Central memory CD4-positive, alpha-beta T cell (primary cell): ENCODE measurements at places on chromosomes 1 and 21.

DNA sequence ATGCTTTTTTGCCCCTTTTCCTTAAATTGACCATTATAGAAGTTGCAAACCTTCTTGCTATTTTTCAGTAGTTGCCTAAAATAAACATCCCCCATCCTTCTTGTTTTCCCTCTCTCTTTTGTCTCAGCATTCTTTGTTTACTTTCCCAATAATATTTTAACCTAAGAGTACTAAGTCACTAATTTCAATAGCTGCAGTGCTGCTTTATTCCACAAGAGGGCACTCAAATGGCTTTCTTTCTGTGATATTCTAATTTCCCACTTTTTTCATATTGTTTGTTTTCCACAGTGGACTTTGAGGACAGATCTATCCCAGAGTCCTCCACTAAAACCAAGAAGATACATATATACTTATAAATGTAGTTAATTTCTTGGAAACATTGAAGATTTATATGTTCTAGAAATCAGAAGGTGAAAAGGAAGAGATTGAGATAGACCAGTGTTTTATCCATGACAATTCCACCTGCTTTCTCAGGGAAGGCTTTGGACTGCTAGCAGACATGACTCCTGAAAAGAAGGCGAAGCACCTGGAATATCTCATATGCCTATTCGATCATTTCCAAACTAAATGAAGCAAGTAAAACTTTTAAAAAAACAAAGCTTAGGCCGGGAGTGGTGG is 104.8 kb upstream of the GRIK1 start:
- no peak for DNase-seq

GRCh38 chr1:100277866-100278265 is 11.8 kb downstream of the RTCA start:
- DNase-seq, result peak; percentile 31

DNA sequence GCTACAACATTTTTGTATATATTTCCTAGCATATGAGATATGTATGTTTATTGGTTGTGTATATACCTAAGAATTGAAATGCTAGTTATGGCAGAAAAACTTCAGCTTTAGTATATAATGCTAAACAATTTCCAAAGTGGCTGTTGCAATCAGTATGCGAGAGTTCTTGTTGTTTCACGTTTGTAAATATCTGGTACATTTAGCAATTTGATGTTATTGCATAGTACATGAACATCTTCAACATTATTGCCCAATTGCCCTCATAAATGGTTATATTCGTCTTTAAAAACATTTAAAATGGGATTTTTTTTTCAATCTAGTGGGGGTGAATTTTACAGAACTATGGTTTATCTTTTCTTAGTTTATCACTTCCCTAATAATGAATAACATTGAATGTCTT is 86.2 kb upstream of the HP1BP3 start:
- DNase-seq, result no peak

GRCh38 chr1:62435231-62436038 is 1.4 kb upstream of the USP1 start:
- no peak for DNase-seq
